Right ventricle myocardium inferior (tissue), 1 donor: ENCODE measurements at places on chromosomes 3 and 15.

- no peak for DNase-seq
These were observed 40.8 kb downstream of the EOMES start for GRCh38 chr3:27681249-27681748.

DNA sequence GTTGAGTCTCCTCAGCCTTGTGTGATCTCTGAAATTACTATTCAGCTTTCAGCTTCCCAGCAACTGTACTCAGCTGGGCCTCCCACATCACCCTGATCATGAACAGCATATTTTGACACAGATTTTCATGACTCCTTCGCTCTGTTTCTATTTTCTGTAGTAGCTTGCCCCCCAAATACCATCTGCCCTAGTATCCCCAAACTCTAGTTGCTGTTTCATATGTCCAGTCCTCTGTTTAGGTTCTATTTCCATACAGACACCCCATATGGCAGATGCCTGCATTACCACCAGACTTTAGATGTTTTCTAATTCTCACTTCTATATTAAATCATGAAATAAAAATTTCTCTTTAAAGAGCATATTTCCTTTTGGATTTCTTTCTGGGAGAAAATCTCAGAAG, 217.2 kb upstream of the ARPP21 start:
- DNase-seq = no peak

DNA sequence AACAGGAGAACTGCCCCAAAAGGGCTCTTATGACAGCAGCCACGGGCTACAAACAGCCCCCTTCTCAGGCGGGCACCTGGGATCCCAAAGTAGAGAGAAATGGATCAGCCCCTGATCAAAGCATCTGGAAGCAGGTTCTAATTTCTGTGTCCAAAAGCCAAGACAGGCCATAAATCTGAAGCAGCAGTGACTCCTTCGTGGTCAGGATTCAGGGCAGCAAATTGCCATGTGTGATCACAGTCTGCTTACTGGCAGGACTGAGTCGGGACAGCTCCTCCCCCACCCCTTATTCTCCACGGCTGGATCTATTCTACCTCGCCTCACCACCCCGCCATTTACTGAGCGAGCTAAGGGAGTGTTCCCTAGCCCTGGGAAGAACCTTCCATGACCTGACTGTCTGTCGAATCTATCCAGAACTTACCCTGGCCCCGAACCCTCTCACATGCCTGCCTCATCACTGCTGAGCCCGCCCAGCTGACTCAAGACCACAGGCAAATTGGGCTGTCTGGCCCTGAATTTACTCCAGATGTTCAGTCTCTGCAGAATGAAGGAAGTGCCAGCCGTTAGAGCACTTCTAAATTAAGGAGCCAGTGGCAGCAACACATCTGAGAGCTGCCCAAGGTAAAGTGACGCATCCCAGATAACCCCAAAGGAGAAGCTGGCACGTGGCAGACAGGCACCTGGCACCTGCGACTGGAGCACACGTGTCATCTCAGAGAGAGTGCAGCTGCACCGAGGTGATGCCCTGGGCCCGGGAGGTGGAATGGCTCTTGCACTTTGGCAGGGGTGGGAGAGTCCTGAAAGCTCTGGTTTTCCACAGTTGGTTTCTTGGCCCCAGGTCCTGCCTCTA, 1.3 kb downstream of the LRRC15 start:
- no peak for DNase-seq

DNA sequence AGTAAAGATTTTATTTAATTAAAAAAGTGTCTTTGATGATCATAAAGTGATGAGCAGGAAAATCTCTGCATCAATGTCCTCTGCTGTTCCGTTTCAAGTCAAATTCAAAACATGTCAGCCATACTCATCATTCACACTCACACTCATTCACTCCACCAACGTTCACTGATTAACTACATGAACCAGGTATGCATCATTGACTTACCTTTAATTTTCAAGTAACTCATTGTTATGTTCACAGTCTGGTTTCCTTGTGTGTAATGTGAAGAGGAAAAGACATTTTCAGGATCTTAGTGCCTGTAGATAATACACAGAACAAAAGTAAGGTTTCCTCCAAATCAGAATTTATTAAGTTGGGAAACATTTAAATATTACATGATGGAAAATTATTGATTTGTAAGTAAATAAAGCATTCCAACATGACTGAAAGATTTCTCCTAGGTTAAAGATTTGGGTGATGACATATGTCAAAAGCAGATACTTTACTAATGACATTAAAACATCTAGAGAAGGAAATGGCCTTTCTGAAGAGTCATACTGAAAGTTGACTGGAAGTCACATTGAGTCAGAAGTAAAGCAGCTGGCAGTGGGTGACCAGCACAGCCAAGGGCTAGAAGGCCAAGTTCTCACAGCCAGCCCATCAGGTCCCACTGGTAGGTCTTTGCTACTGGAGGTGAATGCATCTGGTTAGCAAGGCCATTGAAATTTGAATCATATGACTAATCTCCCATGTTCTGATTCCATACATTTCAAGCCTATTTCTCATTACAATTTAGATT, 251.9 kb downstream of the CDIN1 start:
- no peak for DNase-seq

DNA sequence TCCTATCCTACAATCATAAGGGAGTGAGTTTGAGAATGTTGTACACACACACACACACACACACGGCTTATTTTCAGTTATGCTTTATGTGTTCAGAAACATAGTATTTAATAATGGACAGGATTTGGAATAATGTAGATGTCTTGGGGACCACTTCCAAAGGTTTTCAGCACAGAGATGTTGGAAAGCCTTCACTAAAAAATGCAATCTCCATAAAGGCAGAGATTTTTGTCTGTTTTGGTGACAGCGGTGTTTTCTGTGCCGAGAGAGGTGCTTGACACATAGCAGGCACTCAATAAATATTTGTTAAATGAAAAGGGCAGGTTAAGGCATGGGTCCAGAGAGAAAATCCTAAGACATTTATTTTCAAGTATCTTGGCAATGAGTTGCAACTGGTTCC, 428.2 kb upstream of the RGMA start:
- no peak for DNase-seq

DNA sequence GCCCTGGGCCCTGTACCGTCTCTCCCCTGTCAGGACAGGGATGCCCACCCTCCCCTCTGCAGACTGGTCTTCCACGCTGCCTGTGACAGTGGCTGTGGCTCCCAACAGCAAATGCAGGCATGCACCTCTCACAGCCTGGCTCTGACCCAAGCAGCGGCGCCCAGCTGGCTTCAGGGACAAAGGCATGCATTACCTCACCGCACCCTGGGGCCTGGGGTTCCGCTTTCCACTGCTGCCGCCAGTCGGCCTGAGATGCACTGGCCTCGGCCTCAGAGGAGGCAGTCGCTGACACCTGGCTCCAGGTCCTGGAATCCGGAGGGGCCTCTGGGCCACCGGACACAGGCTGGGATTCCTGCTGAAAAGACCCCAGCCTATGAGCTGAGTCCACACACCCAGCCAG, 70.3 kb downstream of the SCN5A start:
- peak; percentile 86 for DNase-seq

DNA sequence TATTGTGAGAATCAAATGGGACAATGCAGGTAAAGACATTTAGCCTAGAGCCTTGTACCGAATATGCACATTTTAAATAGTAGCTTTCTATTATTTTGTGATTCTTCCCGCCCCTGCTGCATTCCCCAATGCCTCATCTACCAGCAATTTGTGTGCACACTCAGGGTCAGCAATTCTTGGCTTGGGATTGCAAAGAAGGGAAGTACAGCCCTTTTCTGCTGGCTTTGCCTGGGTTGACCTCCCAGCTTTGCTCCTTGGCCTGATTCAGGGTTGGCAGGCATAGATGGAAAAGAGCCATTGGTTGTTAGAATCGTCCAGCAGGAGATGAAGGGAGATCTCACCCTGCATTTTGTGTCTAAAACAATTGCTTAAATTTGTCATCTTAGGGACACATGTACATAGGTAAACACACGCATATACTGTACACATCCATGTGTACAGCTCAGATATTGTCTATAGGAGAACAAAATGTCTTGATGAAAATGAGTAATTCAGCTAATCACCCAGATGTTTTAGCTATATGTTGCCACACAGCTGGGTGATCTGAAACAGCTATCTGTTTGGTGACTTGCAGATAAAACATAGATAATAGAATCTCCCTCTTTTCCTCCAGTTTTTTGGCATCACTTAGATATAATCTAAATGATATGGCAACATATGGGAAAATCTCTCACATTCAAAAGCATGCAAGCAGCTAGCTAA, 340.9 kb upstream of the TBL1XR1 start:
- no peak for DNase-seq

DNA sequence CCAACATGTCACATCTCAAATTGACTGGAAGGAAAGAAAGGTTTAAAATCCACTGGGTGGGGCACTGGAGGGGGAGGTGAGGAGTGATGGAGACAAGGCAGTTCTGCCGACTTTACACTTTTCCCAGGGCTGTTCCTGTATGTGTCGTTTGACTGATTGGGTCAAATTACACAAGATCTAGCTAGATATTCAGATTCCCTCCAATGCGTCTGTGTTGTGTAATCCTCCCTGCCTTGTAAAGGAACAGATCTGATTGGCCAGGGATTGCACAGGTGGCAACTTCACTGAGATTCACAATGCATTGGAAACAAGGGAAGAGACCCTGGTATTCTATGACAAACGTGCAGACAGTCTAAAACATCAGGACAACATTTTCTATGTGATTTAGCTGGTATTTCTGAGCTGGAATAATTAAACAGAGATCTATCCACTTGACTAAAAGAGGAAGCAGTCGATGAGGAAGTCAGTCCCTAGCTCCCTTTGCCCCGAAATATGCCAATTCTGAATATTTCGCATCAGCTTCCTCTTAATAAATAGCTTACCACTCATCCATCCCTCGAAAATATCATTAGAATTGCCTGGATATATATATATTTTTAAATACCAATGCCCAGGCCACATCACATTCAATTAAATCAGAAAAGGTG, 312.9 kb downstream of the RORA start:
- no peak for DNase-seq

DNA sequence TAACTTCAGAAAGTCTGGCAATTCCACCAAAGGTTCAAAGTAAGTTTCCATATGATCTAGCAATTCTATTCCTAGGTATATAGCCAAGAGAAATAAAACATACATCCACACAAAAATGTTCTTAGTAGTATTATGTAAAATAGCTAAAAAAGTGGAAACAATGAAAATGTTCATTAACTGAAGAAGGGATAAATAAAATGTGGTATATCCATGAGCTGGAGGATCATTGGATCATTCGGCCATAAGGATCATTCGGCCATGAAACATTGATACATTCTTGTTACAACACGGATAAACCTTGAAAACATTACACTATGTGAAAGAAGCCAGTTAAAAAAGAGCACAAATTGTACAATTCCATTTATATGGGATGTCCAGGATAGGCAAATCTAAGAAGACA, 2.4 kb downstream of the KPNA4 start:
- no peak for DNase-seq

DNA sequence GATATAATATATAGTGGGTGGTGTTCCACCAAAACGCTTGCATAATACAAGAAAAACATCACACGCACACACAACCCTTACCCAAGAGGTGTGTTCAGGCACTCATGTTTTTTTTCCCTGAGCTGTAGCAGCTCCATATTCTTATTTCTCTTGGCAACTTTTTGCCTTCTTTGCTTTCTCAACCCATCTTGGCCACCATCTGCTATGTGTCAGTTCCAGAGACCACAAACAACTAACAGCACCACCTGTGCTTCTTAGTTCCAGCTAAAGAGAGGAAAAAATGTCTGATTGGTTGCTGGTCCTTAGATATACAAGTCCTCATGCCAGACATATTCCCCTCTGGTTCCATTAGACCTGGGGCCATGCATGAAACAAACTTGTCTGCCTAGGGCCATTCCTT, 11.9 kb downstream of the ACTC1 start:
- DNase-seq = no peak
